EH (cell line): ENCODE measurements at places on chromosomes 4 and X.

GRCh38 chr4:88211473-88212252 lies 53.2 kb upstream of the ABCG2 start:
- DNase-seq, result peak; percentile 62

DNA sequence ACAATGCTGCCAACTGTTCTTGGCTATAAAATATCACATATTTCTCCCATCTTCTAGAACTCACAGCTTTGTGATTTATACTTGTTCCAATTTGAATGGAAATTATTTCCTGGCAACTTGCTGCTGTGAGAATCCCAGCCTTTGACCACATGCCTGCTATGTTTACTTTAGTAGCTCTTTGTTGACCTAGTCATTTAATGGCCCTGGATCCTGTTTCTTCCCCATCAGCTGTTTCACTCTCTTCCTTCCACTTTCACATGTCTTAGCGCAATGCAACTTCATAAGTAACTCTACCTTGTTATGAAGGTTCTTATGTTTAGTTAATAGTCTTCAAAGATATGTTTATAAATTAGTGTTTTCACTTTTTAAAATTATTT lies 1973.6 kb upstream of the AGA start:
- DNase-seq, result no peak

GRCh38 chrX:155314260-155314659 lies 20.2 kb downstream of the CLIC2 start:
- no peak for DNase-seq

- DNase-seq, result peak; percentile 81
Observed at GRCh38 chr4:37802068-37802666, 24.3 kb upstream of the PGM2 start.

DNA sequence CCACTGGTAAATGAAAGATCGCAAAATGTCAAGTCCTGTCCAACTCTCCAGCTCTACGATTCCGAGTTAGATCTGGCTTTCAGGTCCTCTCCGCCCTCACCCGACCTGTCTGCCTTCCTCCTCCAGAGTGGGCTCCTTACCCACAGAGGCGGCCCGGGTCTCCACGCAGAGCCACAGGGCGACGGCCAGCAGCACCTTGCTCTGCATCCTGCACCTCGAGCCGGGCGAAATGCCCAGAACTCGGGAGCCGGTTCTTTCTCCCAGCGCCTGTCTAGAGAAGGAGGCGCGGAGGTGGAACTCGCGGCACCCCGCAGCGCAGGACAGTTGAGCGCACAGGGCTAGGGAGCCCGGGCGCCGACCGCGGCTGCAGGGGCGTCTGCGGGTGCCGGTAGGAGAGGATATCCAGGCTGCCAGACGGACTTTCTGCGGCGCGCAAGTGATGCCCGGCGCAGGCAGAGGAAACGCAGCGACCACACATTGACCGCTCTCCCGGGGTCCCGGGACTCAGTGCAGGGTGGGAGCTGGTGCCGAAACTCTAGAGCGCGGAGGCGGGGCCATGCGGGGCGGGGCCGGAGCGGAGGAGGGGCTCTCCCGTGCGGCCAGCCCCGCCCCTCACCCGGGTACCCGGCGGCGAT lies at the start of gene KDR:
KDR (minus strand) TSS at position 509 of the 635 bp plus-strand sequence; CDS start at position 207, 302 bp downstream.
- DNase-seq, result peak; percentile 19

DNA sequence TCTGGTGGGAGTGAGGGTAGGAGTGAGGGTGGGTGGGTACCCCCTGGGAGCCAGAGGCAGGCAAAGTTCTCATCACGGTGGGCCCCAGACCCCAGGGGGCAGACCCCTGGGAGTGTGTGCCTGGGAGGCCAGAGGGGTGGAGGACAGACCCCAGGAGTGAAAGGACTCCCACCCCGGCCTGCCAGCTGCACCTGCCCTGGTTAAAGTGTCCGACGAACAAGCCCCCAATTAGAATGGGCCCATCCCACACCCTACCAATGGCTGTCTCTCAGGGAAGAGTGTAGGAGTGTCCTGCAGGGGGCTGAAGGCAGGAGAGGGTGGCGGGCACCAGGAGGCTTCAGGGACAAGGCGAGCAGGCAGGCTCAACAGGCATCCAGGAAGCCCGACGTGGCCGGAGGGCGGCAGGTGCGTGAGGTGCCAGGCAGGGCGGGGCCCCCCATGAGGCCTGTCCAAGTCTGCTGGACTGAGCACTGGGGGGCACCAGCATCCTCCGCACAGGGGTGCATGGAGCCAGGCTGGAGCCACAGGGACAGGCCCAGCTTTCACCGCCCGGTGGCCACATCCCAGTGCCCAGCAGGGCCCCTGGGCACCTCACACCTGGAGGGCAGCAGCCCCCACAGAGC lies 8.7 kb downstream of the PDE6B start:
- DNase-seq, result no peak

GRCh38 chrX:15495801-15496200 lies 2.7 kb upstream of the PIR start:
- no peak for DNase-seq

GRCh38 chr4:157591245-157591644 lies 370.7 kb downstream of the GRIA2 start:
- DNase-seq, result no peak

DNA sequence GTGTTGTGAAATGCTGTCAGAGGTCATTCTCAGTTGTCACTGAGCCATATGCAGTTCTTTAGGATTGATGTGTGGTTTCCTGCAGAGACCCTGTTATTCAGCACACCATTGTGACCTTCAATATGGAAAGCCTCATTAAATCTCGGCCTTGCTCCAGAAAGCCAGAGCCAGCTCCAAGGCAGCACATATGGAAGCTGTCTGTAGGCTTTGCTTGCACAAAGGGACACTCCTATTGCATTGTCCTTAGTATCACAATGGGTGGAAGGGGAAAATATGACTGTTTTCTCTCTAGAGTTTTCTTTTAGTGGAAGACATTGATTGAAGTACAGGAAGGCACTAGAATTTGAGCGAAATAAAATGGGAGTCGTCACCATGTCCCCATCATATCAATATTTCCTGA lies 179.0 kb downstream of the CEP135 start:
- DNase-seq, result no peak

DNA sequence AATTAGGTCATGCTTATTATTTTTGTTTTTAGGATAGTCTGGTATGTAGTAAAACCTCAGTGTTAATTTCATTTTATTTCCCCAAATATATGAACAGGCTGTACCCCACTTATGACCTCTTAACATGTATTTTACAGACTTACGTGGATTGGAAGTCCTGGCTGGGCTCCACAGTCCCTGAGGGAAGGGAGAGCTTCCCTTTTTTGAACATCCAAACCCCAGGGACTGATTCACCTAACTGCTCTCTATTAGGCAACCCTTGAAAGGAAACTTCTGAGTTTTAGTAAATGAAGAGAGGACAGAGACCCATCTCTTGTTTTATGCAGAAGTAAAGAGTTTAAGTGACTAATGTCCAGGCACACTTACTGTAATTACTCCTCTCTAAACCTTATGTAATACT lies 233.1 kb upstream of the SPRY1 start:
- DNase-seq, result peak; percentile 13
